ENCODE measurements at places on chromosomes 6 and 20. TPM values are rescaled to one million over a fixed set of nuclear protein-coding genes. Genes with fewer than 3 reads are reported as not detected.

Gene BMP7
- not detected for total RNA-seq

Gene MROH8
- 0.25 TPM for total RNA-seq

Gene NMBR
- total RNA-seq: 0.16 TPM

Gene LRFN2
- total RNA-seq: not detected

Gene DXO
- 11.4 TPM for total RNA-seq

Gene ZNF76
- 17.3 TPM for total RNA-seq

Gene LTA
- not detected for total RNA-seq

Gene SLC26A8
- not detected for total RNA-seq

Gene CLPSL2
- total RNA-seq: not detected

Gene COL9A3
- total RNA-seq: 0.32 TPM

Gene GSTA2
- not detected for total RNA-seq

Gene OR12D3
- total RNA-seq: not detected

Gene CFAP61
- total RNA-seq: not detected

Gene CST5
- not detected for total RNA-seq

All from bladder microvascular endothelial cell (primary cell).